RWPE2 (cell line): ENCODE measurements at places on chromosomes 7 and 10.

DNA sequence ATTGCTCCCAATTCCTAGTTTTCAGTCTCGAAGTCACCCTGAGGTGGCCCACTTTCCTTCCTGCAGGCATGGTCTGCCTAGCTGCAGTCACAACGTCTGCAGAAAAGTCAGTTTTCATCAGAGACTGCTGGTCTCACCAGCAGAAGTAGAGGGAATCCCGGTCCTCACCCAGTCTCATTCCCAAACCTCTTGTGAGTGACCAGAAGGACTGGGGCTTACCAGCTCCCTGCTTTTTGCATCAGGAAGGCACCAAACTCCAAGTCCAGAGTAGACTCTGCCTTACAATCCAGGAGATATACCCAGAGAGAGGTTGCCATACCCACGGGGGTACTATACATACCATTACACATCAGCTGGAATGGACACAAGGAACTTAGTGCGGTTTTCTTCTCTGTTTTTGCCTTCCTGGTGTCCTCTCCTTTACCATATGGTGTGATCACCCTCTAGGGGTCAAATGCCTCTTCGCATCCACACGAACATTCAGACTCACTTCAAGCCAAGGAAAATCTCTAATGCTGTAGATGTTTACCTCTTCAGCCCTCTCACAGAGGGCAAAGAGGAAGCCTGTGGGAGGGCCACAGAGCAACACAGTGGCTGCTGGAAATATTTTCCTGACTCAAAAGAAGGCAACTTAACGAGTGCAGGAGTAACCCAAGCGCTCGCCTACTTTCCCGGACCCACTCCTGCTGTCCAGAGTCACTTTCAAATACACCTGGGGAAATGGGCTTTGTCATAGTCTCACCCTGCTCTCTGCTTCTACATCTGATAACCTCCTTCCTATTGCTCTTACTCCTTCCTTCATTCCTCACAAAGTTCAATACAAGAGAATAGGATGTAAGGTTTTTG lies 220.9 kb downstream of the C7orf25 start:
- no peaks in the 10 kb centered on the region for H3K4me1 ChIP-seq
- H3K27ac ChIP-seq = no peak overlapping the region
- DNase-seq = no peak
- H3K36me3 ChIP-seq = no peaks in the 10 kb centered on the region
- H3K27me3 ChIP-seq = no peaks in the 10 kb centered on the region

DNA sequence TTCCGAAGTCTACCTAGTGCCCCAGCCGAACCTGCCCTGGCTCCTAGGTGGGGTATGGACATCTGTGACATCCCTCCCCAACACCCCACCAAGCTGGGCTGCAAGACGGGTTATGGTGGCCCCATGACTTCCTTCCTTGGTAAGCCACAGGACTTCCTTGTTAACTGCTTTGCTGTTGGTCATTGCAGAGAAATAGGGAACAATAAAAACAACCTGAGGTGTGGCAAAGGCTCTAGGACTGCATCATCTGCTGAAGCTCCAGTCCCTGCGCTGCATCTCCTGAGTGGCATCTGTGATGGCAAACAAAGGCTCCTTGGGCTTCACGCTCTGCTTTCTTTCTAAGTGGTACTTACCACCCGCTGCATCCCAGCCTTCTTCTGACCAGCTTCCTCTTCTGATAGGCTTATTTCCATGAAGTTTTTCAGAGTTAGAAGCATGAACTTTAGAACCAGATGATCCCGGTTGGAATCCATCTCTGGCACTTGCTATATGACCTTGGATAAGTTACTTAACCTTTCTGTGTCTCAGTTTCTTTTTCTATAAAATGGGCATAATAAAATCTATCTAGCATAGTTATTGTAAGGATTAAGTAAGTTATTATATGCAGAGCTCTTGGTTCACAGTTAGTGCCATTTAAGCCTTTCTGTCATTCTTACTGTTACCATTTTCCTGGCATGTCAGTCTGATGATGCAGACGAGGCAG lies 216.8 kb downstream of the RPS24 start:
- DNase-seq = no peak
- H3K27ac ChIP-seq = no peak overlapping the region
- no peaks in the 10 kb centered on the region for H3K36me3 ChIP-seq

GRCh38 chr7:70093205-70093904 lies 495.1 kb downstream of the AUTS2 start:
- H3K36me3 ChIP-seq = no peaks in the 10 kb centered on the region
- no peak overlapping the region for H3K4me3 ChIP-seq
- no peak for DNase-seq
- H3K27ac ChIP-seq = no peak overlapping the region

GRCh38 chr7:96982586-96982985 lies 22.8 kb upstream of the DLX6 start:
- H3K36me3 ChIP-seq = no peaks in the 10 kb centered on the region
- H3K27ac ChIP-seq = no peak overlapping the region
- H3K4me1 ChIP-seq = no peaks in the 10 kb centered on the region
- no peak for DNase-seq

DNA sequence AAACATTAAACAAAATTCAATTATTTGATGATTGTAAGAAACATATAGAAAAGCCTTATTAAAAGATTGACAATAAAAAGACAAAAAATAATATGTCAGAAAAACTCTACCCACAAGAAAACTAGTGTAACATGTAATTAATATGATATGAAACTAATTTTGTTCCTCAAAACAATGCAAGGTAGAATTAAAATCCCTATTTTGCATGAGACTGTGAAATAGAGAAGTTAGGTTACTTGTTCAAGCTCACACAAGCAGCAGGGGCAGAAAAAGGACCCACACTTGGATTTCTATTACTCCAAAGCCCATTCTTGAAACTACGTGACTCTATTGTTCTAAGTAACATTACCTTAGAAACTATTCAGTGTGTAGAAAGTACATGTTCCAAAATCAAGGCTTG lies 96.4 kb downstream of the KCNMA1 start:
- peaks cover 7% of the 10 kb centered on the region for H3K4me1 ChIP-seq
- H3K4me3 ChIP-seq = no peak overlapping the region
- H3K27me3 ChIP-seq = no peaks in the 10 kb centered on the region
- no peak for DNase-seq

GRCh38 chr10:89228962-89229361 lies 21.8 kb upstream of the CH25H start:
- peaks cover 34% of the 10 kb centered on the region for H3K36me3 ChIP-seq
- no peaks in the 10 kb centered on the region for H3K4me1 ChIP-seq
- no peak overlapping the region for H3K27ac ChIP-seq
- H3K4me3 ChIP-seq = no peak overlapping the region

DNA sequence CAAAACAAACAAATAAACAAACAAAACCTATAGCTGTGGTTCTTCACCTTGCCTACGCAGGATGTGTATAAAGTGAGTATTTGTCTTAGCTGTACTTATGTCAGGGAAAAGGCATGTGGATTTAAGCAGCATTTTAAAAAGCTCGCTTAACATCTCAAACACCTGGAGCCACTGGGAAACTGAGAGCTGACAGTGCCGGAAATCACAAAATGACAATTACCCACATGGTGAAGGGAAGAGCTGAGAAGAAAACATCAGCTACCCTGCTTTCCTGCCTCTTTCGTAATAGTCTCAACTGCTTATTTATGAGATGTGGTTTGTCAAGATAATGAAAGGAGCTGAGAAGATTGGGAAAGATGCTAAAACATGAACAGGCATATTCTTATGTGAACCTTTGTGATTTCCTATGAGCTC lies 31.1 kb upstream of the MSMB start:
- H3K27ac ChIP-seq = no peak overlapping the region
- H3K27me3 ChIP-seq = no peaks in the 10 kb centered on the region
- H3K36me3 ChIP-seq = no peaks in the 10 kb centered on the region
- no peak for DNase-seq
- H3K4me1 ChIP-seq = no peaks in the 10 kb centered on the region

- no peak overlapping the region for H3K4me3 ChIP-seq
- H3K27me3 ChIP-seq = no peaks in the 10 kb centered on the region
- no peak overlapping the region for H3K27ac ChIP-seq
- no peaks in the 10 kb centered on the region for H3K4me1 ChIP-seq
Observed at GRCh38 chr10:25050402-25050801, 34.0 kb downstream of the THNSL1 start.

DNA sequence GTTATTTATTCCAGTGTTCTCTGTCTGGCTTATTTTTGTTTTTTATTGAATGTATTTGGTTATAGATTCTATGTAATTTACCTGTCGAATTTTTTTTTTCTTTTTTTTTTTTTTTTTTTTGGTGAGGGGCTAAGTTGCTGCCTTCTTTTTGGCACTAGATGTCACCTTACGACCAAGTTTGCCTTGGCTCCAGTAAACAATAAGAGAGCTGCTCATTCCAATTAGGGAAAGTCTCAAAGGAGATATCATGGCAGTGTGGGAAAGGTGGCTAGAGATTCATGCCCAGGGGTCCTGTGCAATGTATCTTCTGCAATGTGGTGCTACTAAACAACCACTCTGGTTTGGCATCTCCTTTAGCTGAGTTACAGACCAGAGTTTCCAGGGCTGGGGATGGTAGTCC lies 84.0 kb downstream of the PTPN20 start:
- no peaks in the 10 kb centered on the region for H3K36me3 ChIP-seq
- H3K27me3 ChIP-seq = no peaks in the 10 kb centered on the region
- H3K4me3 ChIP-seq = no peak overlapping the region
- DNase-seq = no peak
- no peaks in the 10 kb centered on the region for H3K4me1 ChIP-seq

DNA sequence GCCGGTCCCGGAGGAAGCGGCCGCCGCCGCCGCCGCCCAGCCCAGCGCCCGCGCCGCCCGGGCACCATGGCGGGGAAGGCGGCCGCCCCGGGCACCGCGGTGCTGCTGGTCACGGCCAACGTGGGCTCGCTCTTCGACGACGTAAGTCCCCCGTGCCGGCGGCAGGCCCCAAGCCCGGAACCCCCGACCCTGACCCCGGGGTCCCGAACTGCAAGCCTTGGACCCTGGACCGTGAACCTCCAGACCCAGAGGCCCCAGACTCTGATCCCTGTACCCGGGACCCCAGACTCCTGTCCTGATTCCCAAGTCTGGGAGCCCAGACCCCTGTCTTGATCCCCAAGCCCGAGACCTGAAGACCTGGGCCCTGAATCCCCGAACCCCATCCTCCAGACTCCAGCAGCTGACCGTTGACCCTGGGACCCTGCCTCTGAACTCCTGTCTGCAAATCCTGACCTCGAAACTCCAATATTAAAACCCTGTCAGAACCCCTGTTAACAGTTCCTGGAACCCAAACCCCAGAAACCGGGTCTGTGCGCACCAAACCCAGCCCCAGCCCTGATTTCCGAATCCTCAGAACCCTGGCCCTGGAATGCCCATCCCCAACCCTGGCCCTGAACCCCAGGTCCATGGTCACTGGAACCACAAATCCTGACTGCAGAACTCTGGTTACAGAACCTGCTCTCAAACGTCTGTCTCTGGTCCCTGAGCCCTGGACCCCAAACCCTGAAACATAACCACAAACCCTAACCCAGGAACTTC lies 623 bp downstream of the INPP5A start:
- H3K36me3 ChIP-seq = no peaks in the 10 kb centered on the region
- peaks cover 5% of the 10 kb centered on the region for H3K4me1 ChIP-seq
- DNase-seq = peak; percentile 44
- H3K27ac ChIP-seq = peak overlapping the region; percentile 28

- H3K27me3 ChIP-seq = no peaks in the 10 kb centered on the region
- H3K4me3 ChIP-seq = no peak overlapping the region
- H3K27ac ChIP-seq = no peak overlapping the region
- no peaks in the 10 kb centered on the region for H3K36me3 ChIP-seq
- no peak for DNase-seq
Observed at GRCh38 chr10:4196771-4197390, 411.9 kb upstream of the KLF6 start.

DNA sequence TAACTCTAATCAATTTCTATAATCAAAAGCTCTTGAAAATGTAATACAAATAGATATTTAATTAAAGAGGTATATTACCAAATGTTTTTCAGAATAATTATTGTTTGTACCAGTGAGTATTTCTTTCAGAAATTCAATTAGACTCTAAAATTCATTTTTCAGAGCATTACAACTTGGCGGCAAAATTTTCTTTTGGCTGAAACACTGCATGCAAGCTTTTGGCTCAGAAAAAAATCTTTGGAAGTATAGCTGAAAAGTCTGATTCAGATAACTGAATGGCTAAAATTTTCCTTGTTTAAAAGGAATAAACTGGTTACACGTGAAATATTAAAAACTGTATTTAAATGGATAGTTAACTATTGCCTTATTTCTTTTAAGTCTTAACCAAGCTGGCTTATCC lies 202.6 kb upstream of the KAT6B start:
- H3K4me3 ChIP-seq = no peak overlapping the region
- H3K36me3 ChIP-seq = peaks cover 10% of the 10 kb centered on the region; the same call in 1 of the 2 replicates
- no peak for DNase-seq

GRCh38 chr7:114711241-114711640 lies 210.7 kb upstream of the MDFIC start:
- H3K36me3 ChIP-seq = no peaks in the 10 kb centered on the region
- H3K27ac ChIP-seq = no peak overlapping the region
- no peaks in the 10 kb centered on the region for H3K27me3 ChIP-seq
- H3K4me1 ChIP-seq = no peaks in the 10 kb centered on the region
- H3K4me3 ChIP-seq = no peak overlapping the region

- H3K27ac ChIP-seq = no peak overlapping the region
- no peak overlapping the region for H3K4me3 ChIP-seq
Observed at GRCh38 chr7:97020996-97021746, 3.5 kb downstream of the DLX5 start.

- H3K4me3 ChIP-seq = no peak overlapping the region
- H3K4me1 ChIP-seq = no peaks in the 10 kb centered on the region
- no peak for DNase-seq
- H3K27me3 ChIP-seq = no peaks in the 10 kb centered on the region
Observed at GRCh38 chr10:44282626-44283300, 102.1 kb downstream of the CXCL12 start.

DNA sequence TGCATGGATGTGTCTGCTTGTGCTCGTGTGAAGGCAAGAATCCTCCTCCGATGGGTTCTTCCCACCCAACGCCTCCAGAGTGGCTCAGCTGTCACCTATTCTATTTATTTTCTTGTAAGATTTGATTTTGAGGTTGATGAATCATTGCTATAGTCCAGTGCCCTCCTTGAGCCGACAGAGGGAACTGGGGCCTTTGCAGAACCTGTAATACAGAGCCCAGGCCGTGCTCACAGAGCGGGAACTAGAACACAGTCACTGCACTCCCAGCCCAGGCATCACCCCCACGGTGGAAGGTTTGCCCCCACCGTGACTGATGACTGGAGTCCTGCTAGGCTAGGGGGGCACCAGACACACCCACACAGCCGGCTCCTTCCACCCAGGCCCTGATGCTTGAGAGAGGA lies 2.0 kb downstream of the RARRES2 start:
- H3K4me1 ChIP-seq = no peaks in the 10 kb centered on the region
- no peak overlapping the region for H3K4me3 ChIP-seq
- peaks cover 30% of the 10 kb centered on the region for H3K27me3 ChIP-seq
- DNase-seq = no peak
- no peak overlapping the region for H3K27ac ChIP-seq

GRCh38 chr7:29626730-29627129 lies 63.1 kb downstream of the PRR15 start:
- DNase-seq = no peak
- no peaks in the 10 kb centered on the region for H3K36me3 ChIP-seq
- H3K27me3 ChIP-seq = no peaks in the 10 kb centered on the region
- H3K4me3 ChIP-seq = no peak overlapping the region
- peaks cover 20% of the 10 kb centered on the region for H3K4me1 ChIP-seq
